ENCODE measurements at places on chromosomes 11 and 22. TPM values are rescaled to one million over a fixed set of nuclear protein-coding genes. Genes with fewer than 3 reads are reported as not detected.
A peak's percentile ranks its signal among the peaks of the same experiment; 100 is the strongest.

GRCh38 chr11:115959081-115959486 is 454.9 kb upstream of the CADM1 start:
- no peak for DNase-seq

- peak; percentile 33 for DNase-seq
Observed at GRCh38 chr11:4211991-4212390, 117.4 kb downstream of the RRM1 start.

GRCh38 chr11:115657586-115657985 is 153.4 kb upstream of the CADM1 start:
- no peak for DNase-seq

DNA sequence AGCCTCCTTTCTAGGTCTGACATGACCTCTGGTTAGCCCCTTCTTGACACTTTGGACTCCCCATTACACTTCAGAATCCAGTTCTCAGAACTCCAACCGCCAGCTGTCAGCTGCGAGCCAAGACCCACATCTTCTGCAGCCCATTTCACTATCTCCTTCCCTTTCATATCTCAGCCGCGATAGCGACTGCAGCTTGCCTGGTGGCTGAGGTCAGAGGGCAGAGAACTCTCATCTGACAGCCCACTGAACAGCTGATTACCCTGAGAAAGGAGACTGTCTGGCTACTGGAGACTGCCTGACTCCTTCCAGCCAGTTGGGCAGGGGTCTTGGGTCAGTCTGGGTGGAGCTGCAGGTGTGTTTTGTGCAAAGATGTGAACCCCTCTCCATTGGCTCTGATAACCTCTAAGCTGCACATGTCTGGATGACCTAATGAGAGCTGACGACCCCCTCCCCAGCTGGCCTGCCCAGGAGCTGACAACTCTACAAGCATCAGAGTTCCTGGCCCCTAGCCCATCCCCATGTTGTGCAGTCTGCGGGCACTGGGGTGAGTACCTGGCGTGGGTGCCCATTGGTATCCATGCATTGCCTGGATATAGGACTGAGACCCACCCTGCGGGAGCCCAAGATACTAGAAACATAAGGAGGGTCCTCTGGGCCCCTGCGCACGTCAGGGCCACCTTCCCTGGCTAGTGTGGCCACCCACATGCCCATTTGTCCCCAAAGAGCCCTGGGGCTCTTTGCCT is 1.1 kb downstream of the CHRM1 start:
- no peak for DNase-seq

Gene SYT8
- total RNA-seq: not detected

Gene KRTAP5-6
- not detected for total RNA-seq

Gene SCGB1A1
- 0.72 TPM for total RNA-seq

Gene VSTM5
- total RNA-seq: 0.56 TPM

Gene NLRP14
- total RNA-seq: 0.13 TPM

Gene DUSP8
- 2.2 TPM for total RNA-seq

Gene NLRP6
- total RNA-seq: not detected

All from endothelial cell (in vitro differentiated cells).